AG20443 (cell line): ENCODE measurements at places on chromosomes 16 and 17.

DNA sequence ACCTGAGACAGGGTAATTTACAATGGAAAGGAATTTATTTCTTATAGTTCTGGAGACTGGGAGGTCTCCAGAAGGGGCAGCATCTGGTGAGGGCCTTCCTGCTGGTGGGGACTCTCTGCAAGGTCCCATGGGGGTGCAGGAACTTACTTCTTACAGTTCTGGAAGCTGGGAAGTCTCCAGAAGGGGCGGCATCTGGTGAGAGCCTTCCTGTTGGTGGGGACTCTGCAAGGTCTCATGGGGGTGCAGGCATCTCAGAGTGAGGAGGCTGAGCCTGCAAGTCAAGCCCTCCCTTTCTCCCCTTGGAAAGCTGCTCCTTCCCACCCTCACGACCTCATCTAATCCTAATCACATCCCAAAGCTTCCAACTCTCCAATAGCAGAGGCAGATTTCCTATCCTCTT, 157.4 kb downstream of the FOXL1 start:
- DNase-seq, result no peak

DNA sequence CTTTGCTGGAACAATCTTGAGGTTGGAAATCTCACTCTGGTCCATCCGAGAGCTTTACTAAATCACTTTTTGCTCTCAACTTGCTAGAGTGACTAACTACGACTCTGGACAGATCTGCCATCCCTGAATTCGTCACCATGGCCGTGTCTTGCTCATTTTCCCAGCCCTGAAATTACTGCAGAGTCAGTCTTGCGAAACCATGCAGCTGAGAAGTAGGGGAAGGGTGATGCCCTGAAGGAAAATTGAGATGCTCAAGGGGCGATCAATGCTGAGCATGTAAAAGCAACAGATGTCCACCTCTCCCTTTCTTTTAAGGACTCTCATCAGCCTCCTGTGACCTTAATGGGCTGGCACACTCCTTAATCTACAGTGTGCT, 18.8 kb downstream of the PCTP start:
- DNase-seq, result peak; percentile 86

DNA sequence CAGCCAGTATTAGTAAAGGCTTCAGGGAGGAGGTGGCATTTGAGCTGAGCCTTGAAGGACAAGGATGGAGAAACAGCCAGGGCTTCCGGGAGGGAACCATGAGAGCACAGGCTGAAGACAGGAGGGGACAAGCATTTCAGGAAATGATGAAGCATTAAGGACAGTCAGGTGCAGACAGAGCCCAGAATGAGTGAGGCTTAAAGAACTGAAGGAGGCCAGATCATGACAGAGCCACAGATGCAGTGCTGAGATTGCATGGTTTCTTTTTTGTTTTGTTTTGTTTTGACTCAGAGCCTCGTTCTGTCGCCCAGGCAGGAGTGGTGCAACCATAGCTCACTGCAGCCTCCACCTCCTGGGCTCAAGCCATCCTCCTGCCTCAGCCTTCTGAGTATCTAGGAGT, 211.5 kb downstream of the SOX9 start:
- no peak for DNase-seq

DNA sequence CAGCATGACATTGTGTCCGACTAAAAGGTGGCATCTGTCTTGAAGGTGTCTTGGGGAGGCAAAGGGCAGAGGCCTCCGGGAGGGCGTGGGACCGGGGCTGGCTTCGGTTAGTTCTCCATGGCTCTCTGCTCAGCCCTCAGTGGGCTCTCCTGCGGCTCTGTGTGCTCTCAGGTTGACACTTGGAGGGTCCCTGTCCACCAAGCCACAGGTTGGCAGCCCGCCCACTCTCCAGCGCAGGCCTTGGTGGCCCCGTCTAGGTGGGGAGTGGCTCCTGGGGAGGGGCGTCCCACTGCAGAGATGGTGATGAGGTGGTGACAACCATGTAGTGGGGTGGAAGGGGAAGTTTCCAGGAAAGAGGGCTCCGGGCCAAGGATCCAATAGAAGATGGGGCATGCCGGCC, 31.6 kb downstream of the ADGRG5 start:
- no peak for DNase-seq

GRCh38 chr17:327296-327695, 25.3 kb downstream of the RPH3AL start:
- DNase-seq, result no peak

GRCh38 chr17:73851091-73851490, 206.8 kb upstream of the SDK2 start:
- no peak for DNase-seq

DNA sequence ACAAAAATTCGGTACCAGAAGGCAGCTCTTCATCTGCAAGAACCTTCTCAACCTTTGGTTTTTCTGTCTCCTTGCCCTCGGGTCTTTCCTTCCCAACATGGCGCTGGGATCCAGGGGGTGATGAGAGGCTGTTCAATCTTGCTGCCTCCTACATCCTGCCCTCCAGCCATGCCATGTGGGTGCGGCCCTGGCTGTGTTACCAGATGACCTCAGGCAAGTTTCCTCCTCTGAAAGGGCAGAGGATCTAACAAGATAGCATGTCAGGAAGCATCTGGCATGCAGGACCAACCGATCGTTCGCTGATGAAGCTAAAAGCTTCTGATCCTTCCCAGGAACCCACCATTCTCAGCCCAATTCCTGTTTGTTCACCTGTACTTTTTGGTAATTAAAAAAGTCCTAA, 36.8 kb upstream of the BCAR1 start:
- DNase-seq, result peak; percentile 51

DNA sequence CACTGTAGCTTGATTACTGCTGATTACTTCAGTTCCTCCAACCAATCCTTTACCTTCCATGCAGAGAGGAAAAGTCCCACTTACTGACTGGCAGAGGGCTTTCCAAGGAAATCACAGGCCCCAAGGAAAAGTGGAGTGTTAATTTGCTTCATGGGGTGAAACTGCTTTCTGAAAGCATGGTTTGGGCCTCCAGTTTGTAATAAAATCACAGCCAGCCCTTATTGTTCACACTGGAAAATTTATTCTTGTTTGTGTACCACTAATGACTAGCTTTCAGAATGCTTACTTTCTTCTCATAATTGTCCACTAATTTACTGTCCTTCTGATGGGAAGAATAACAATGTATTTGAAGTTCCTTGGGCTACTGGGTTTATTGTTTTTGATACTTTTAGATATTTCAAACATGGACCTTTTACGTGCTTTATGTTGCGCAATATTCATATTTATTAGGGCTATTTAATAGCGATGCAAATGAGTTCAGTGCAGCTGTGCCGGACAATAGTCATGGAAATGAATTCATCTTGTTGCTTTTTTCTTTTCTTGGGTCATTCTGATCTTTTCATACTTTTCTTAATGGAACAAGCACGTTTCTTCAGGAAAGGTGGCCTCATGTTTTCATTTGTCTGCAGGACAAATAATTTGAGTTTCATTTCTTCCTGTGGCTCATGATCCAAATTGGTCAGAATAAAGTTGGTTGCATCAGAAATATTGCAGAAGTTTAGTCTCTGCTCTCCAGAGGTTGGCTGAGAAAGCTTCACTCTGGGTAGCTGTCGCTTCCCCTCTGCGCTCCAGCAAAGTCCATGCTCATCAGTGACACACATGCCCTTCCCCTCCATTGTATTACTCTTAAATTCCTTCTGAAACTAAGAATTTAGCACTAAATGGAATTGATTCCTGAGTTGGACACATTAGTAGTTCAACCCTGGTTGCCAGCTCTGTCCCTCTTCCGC, 128.7 kb downstream of the PRKCA start:
- DNase-seq, result no peak

DNA sequence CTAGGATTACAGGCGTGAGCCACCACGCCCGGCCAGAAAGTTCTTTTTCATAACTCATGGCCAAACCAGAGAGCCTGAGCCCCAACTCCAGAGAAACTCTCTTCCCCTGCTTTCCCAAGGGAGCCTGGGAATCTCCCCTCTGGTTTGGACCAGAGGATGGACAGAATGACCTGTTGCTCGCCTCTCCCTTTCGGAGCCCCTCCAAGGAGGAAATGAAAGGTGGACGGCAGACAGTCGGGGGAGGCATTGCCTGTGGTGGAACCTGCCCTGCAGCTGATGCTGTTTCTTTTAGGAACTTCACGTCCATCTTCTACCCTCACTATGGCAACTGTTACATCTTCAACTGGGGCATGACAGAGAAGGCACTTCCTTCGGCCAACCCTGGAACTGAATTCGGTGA, 65.5 kb downstream of the SCNN1B start:
- DNase-seq, result no peak
